ENCODE measurements at places on chromosomes 12 and 14. TPM values are rescaled to one million over a fixed set of nuclear protein-coding genes. Genes with fewer than 3 reads are reported as not detected.

Gene CD69
- total RNA-seq = 3.2 TPM

Gene KSR2
- 1.2 TPM for total RNA-seq

Gene GUCY2C
- total RNA-seq = 74.6 TPM

Gene GPHB5
- total RNA-seq = not detected

Gene MMAB
- 76.6 TPM for total RNA-seq

Measured in colonic mucosa (tissue), 4 donors.